Cardiac muscle cell (in vitro differentiated cells and primary cell): ENCODE measurements at places on chromosomes 6 and 20. TPM values are rescaled to one million over a fixed set of nuclear protein-coding genes. Genes with fewer than 3 reads are reported as not detected.
A peak's percentile ranks its signal among the peaks of the same experiment; 100 is the strongest.

Gene ANKRD66
- not detected in 2 replicates for total RNA-seq

DNA sequence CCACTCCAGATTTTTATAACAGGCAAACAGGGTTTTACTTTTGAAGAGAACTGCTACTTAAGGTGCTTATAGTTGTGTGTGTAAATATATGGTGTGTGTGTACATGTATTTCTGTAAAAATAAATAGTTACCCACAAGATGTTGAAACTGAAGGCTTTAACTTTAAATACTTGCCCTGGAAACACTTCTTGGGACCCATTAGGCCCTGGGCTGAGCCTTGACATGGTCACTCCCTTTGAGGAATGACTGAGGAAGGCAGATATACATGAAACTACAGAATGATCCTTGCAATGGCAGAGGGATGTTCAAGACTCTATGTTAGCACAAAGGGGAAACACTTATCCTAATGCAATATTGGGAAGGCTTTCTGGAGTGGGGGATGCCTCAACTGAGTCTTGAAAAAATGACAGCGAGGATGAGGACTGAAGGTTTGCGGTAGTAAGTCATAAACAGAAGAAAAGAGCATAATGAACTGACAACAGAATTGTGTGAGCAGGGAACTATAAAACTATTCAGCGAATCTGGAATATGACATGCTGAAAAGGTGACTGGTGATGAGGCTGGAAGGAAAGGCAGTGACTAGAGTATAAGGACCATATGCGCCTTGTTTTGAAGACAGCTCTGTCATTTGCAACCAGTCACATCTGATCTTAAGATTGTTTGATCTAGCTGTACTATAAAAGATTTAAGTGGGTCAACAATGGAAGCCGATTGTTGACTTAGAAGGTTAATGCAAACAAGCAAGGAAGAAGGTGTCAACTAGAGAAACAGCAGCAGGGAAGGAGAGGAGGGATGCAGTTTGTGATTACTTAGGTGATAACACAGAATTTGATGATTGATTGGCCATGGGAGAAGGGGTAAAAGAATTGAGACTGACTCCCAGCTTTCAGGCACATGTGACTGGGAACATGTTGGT lies 64.4 kb upstream of the COL21A1 start:
- no peak overlapping the region for H3K27ac ChIP-seq
- no peaks in the 10 kb centered on the region for H3K4me1 ChIP-seq
- no peak overlapping the region for H3K4me3 ChIP-seq
- H3K27me3 ChIP-seq: peaks cover 9% of the 10 kb centered on the region

- no peak overlapping the region for H3K27ac ChIP-seq
- no peak for DNase-seq
Observed at GRCh38 chr6:6826961-6827360, 238.4 kb downstream of the LY86 start.

- H3K27ac ChIP-seq: peak overlapping the region; percentile 64
- no peak overlapping the region for H3K4me3 ChIP-seq
- DNase-seq: no peak
- no peaks in the 10 kb centered on the region for H3K36me3 ChIP-seq
- H3K4me1 ChIP-seq: peaks cover 26% of the 10 kb centered on the region
- H3K27me3 ChIP-seq: no peaks in the 10 kb centered on the region
Observed at GRCh38 chr6:20447581-20448132, 46.0 kb downstream of the E2F3 start.

Gene ULBP3
- total RNA-seq: 11.1 and 12.8 TPM in 2 replicates

Gene SLC18B1
- total RNA-seq: 9.3 and 12.6 TPM in 2 replicates

- H3K36me3 ChIP-seq: no peaks in the 10 kb centered on the region
- H3K4me1 ChIP-seq: peaks cover 5% of the 10 kb centered on the region
- H3K4me3 ChIP-seq: no peak overlapping the region
- H3K27ac ChIP-seq: no peak overlapping the region
- no peaks in the 10 kb centered on the region for H3K27me3 ChIP-seq
- no peak for DNase-seq
Observed at GRCh38 chr20:14030991-14031390, 35.7 kb downstream of the MACROD2 start.

DNA sequence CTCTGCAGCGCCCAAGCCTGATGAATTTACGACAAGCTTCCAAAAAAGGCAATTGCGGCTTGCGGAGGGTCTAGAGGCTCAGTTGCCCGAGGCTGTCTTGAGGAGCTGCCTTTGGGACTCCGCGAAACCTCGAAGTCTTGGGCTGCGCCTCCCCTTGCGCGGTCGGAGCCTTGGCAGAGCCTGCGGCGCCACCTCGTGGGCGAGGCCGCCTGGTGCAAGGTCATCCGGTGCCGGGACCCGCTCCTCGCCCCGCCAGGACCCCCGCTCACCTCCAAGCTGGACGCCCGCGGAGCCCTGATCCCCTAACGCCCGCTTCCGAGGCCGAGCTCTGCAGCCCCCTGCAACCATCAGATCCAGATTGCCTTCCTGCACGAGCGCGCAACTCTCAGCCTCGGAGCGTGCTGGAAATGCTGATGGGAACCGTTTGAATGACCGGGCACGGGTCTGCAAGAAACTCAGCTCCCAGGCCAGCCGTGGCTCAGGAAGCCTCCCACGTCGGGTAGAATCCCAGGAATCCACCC lies 14.9 kb upstream of the FAM210B start:
- H3K36me3 ChIP-seq: no peaks in the 10 kb centered on the region
- H3K27me3 ChIP-seq: peaks cover 18% of the 10 kb centered on the region
- H3K4me3 ChIP-seq: peak overlapping the region; percentile 21
- H3K4me1 ChIP-seq: peaks cover 10% of the 10 kb centered on the region
- no peak overlapping the region for H3K27ac ChIP-seq

GRCh38 chr6:108862479-108863191 lies 14.4 kb downstream of the ARMC2 start:
- peaks cover 4% of the 10 kb centered on the region for H3K4me1 ChIP-seq
- no peak overlapping the region for H3K27ac ChIP-seq
- no peak overlapping the region for H3K4me3 ChIP-seq

DNA sequence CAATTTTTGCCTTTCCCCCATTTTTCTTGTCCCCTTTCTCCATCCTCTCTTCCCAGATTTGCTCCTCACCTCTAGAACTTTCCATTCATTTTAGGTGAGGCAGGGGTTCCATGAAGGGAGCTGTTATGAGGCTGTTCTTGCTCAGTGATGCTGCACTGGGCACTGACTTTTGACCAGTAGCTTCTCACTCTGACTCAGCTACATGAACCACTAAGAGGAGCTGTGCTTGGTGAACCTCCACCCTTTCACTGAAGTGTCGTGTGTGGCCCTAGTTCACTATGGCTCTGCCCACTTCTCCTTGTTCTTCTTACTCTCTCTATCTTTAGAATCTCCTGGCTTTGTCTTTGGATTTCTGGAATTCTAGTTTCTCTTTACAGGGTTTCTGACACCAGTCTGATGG lies 307.1 kb upstream of the RNF24 start:
- no peak for DNase-seq
- no peak overlapping the region for H3K4me3 ChIP-seq

Gene CALHM4
- total RNA-seq: not detected in 2 replicates

- H3K27ac ChIP-seq: no peak overlapping the region
- DNase-seq: no peak
- H3K4me3 ChIP-seq: no peak overlapping the region
- H3K27me3 ChIP-seq: no peaks in the 10 kb centered on the region
- H3K36me3 ChIP-seq: no peaks in the 10 kb centered on the region
Observed at GRCh38 chr6:131937226-131937625, 13.9 kb downstream of the CCN2 start.

Gene SPO11
- not detected in 2 replicates for total RNA-seq

GRCh38 chr6:159100395-159101182 lies 55.8 kb upstream of the TAGAP start:
- no peaks in the 10 kb centered on the region for H3K27me3 ChIP-seq
- DNase-seq: no peak
- no peak overlapping the region for H3K4me3 ChIP-seq
- no peaks in the 10 kb centered on the region for H3K36me3 ChIP-seq
- no peaks in the 10 kb centered on the region for H3K4me1 ChIP-seq
- no peak overlapping the region for H3K27ac ChIP-seq

DNA sequence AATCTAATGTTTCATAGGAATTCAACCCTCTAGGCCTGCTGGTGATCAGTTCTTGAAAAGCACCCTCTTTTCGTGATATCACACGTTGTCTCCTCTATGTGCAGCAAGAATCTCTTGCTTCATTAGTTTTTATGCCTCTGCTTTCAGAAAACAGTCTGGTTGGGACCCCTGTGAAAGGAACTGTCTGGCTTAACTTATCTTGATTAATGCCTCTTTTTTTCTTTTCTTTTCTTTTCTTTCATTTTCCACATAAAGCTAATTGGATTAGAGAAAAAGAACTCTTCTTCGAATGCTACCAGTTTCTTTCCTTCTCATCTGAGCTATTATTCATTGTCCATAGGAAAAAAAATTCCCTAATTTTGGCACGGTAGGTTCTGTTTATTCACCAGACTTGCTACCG lies 21.3 kb downstream of the ZNF311 start:
- H3K36me3 ChIP-seq: no peaks in the 10 kb centered on the region
- no peaks in the 10 kb centered on the region for H3K27me3 ChIP-seq
- H3K4me1 ChIP-seq: peaks cover 9% of the 10 kb centered on the region
- H3K4me3 ChIP-seq: no peak overlapping the region
- H3K27ac ChIP-seq: no peak overlapping the region

GRCh38 chr20:44154521-44155001 lies 32.4 kb downstream of the JPH2 start:
- H3K27ac ChIP-seq: peak overlapping the region; percentile 87
- no peak for DNase-seq
- H3K27me3 ChIP-seq: no peaks in the 10 kb centered on the region

Gene TMC2
- total RNA-seq: not detected in 2 replicates

Gene RIMS1
- total RNA-seq: 0.92 and 0.95 TPM in 2 replicates

DNA sequence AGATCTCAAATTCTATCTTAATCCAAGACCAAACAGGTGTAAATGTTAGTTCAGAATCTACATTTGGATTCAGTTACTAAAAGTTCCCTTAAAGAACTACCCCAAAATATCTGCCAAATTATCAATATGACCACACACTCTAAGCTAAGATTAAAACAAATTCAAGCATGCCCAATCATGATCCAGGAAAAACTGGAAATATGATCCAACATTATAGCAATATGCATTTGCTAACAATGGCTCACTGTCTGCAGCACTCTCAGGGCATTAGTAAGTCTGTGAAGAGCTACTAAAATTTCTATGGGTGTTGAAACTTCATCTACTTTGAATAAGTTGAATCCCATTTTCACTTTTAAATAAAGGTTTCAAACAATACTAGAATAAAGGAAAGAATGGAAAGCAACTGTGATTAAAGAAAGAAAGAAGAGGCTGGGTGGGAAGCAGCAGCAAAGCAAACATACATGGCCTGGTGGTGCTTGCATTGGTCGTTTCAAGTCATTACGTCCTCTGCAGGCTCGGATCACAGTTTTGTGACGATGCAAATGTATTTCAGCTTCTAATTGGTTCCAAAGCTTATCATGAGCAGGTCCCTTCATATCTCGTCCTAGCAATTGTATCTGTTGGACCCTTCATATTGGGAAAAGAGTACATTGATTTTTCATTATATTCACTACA lies 29.2 kb downstream of the GOPC start:
- peaks cover 40% of the 10 kb centered on the region for H3K36me3 ChIP-seq
- no peak overlapping the region for H3K27ac ChIP-seq
- no peak for DNase-seq

Gene MACROD2
- 6.1 and 14.4 TPM in 2 replicates for total RNA-seq

- H3K36me3 ChIP-seq: no peaks in the 10 kb centered on the region
- H3K4me3 ChIP-seq: no peak overlapping the region
- H3K4me1 ChIP-seq: peaks cover 6% of the 10 kb centered on the region
- peak; percentile 24 for DNase-seq
- peaks cover 56% of the 10 kb centered on the region for H3K27me3 ChIP-seq
Observed at GRCh38 chr20:21096321-21097043, 9.7 kb downstream of the LINC00237 start.

DNA sequence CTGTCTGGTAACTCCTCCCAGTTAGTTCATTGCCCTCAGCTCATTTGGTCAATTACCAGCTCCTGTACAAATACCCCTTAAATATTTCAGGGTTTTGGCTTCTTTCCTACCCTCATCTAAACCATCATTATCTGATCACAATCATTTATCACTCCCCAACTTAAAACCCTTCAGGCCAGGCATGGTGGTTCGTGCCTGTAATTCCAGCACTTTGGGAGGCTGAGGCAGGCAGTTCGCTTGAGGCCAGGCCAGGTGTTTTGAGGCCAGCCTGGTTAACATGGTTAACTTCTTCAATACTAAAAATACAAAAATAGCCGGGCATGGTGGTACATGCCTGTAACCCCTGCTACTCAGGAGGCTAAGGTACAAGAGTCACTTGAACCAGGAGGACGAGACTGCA lies 9.4 kb downstream of the TGIF2 start:
- DNase-seq: no peak
- no peak overlapping the region for H3K4me3 ChIP-seq
- no peak overlapping the region for H3K27ac ChIP-seq
- no peaks in the 10 kb centered on the region for H3K4me1 ChIP-seq
- H3K27me3 ChIP-seq: no peaks in the 10 kb centered on the region
- peaks cover 43% of the 10 kb centered on the region for H3K36me3 ChIP-seq

GRCh38 chr6:24330137-24330732 lies 27.6 kb downstream of the DCDC2 start:
- H3K27me3 ChIP-seq: no peaks in the 10 kb centered on the region
- peak; percentile 3 for DNase-seq
- no peaks in the 10 kb centered on the region for H3K4me1 ChIP-seq
- no peak overlapping the region for H3K27ac ChIP-seq
- H3K36me3 ChIP-seq: no peaks in the 10 kb centered on the region

GRCh38 chr6:169164986-169165385 lies 88.7 kb downstream of the THBS2 start:
- H3K27me3 ChIP-seq: no peaks in the 10 kb centered on the region
- DNase-seq: no peak
- H3K4me1 ChIP-seq: no peaks in the 10 kb centered on the region
- H3K36me3 ChIP-seq: no peaks in the 10 kb centered on the region
- H3K4me3 ChIP-seq: no peak overlapping the region

DNA sequence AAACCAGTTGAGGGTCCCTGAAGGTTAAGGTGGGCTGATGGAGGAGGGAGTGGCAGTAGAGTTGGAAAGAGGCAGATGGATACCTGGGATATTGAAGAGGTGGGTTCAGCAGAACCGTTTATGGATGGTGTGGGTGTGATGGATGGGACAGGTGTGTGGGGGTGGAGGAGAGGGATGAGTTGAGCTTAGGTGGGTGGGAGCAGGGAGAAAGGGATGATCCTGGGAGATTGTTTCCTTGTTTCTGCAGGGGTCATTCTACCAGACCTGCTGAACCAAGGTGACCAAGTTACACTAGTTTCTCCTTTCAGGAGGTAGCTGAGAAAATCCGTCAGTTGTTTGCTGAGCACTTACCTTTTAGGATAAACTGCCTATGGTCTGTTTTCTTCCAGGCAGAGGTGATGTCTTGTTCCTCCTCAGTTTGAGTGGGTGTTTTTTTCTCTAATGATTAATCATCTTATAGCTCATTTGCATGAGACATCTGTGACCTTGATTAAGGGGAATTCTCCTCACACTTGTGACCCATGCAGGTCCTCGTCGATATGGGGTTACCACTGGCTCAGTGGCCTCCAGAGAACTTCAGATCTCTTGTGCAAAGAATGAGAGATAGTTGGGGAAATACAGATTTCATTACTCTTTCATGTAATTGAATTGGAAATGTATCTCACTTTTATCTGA lies 53.0 kb downstream of the FARS2 start:
- no peak for DNase-seq
- no peak overlapping the region for H3K27ac ChIP-seq
- no peaks in the 10 kb centered on the region for H3K36me3 ChIP-seq
- H3K27me3 ChIP-seq: no peaks in the 10 kb centered on the region
- no peaks in the 10 kb centered on the region for H3K4me1 ChIP-seq

GRCh38 chr6:33088931-33089620 lies 13.3 kb downstream of the HLA-DPB1 start:
- no peak overlapping the region for H3K27ac ChIP-seq
- H3K4me3 ChIP-seq: no peak overlapping the region
- H3K27me3 ChIP-seq: no peaks in the 10 kb centered on the region
- no peaks in the 10 kb centered on the region for H3K36me3 ChIP-seq
- peak; percentile 56 for DNase-seq

Gene CST4
- total RNA-seq: not detected in 2 replicates
